ENCODE measurements at places on chromosomes 16 and 17.

DNA sequence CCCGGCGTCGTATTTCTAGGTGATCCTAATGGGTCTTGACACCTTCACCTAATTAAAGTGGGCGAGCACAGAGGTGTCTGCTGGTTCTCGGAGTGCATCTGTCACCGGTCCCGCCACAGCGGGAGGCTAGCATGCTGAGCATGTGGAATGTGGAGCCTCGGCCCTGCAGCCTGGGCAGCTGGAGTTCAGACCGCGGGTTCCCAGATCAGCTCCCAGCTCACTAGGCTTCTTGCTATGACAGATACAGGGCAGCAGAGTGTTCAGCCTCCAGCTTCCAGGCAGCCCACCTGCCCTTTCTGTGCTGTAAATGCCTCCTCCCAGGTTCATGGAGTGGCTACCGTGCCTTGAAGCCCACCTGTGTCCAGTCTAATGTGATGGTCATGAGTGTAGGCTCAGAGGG, 166.7 kb downstream of the CPPED1 start:
- DNase-seq = no peak

- no peak for DNase-seq
Observed at GRCh38 chr16:87406495-87407088, 14.5 kb downstream of the MAP1LC3B start.

GRCh38 chr17:9959377-9959981, 54.4 kb upstream of the RCVRN start:
- peak; percentile 40 for DNase-seq

DNA sequence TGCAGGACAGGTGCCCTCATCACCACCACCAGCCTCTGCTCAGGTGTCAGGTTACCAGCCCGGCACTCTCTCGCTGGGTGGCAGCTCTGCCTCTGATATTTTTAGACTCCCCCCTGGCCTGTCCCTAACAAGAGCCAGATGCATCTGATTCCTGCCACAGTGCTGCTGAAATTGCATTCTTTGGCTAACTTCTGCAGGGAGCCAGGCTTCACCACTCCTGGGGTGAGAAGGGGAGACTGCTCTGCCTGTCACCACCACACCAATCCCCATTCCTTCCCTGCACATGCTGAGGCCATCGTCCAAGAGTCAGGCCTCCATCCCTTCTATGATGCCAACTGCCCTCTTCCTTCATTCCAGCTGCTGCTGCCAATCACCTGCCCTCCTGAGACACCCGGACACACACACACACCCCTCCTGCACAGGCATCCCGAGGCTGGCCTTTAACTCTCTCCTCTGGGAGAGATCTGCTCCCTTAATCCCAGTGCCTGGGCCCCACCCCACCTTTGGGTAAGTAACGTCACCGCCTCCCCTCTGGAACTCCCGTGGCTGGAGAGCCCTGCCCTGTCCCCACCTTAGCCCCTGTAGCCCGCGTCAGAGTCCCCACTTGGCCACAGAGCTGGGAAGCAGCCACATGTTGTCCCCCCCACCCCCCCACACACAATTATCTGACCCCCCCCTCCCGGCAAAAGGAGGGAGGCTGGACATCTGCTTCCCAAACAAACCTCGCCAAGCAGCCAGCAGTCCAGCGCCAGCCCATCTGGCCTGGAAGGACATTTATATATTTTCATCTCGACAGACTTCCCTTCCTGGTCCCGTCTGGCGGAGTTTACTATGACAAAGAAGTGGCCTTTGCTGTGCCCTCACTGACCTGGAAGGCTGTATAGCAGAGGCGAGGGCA, 2.8 kb downstream of the EMP2 start:
- no peak for DNase-seq

- DNase-seq = no peak
Observed at GRCh38 chr16:68250951-68251350, 5.8 kb downstream of the PLA2G15 start.

DNA sequence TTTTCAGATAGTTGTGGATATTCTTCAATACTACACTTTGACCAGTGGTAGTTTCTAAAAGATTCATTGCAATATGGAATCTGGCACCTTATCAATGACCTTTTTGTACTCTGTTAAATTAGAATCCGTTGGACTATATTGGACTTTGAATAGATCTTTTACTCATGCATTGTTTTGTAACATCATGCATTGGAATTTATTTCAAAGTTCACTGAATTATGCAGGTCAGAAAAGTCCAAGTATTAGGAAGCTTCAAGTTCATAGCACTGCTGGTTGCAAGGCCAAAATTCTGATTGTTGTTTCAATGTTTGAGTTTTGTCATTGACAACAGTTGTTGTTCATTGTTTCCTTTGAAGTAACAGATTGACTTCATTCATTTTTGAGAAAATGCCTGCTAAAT, 7.9 kb upstream of the DHRS11 start:
- no peak for DNase-seq

DNA sequence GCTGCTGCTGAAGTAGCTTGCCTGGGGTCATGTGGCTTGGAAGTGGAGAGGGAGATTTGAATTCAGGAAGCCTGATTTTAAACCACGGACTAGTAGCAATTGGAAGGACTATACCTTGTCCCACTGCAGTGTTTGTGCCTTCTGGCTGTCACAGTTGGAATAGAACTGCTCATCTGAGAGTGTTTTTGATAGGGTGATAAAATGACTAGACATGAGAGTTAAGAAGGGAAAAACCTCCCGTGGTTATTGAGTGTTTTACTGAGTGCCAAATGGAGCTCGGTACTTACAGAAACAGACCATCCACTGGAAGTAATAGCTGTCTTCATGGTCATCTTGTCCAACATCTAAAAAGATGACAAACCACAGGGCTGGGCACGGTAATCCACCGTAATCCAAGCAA, 70.4 kb downstream of the MSI2 start:
- no peak for DNase-seq

- no peak for DNase-seq
Observed at GRCh38 chr17:49516180-49516579, 21.1 kb downstream of the NGFR start.

- no peak for DNase-seq
Observed at GRCh38 chr17:74526681-74527080, 4.6 kb downstream of the CD300LB start.

GRCh38 chr16:80341263-80341662, 199.5 kb upstream of the DYNLRB2 start:
- no peak for DNase-seq

GRCh38 chr16:7689234-7689633, 356.6 kb downstream of the RBFOX1 start:
- DNase-seq = no peak

DNA sequence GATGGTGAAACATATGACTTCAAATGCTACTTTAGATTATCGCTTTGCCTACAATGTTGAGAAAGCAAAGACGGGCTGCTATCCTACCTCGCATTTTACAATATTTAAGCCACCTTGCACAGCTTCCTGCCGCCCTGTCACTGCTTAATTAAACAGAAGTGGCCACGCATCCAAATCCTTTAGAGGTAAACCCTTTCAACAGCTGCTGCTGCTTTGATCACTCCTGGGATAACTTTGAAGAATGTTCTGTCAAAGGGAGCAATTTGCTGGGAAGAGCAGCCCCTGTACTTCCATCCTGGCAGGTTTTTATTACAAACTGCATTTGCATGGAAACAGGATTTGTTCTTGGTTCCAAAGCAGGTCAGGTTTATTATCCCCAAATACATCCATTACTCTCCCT, 24.2 kb upstream of the SSTR2 start:
- DNase-seq = no peak

DNA sequence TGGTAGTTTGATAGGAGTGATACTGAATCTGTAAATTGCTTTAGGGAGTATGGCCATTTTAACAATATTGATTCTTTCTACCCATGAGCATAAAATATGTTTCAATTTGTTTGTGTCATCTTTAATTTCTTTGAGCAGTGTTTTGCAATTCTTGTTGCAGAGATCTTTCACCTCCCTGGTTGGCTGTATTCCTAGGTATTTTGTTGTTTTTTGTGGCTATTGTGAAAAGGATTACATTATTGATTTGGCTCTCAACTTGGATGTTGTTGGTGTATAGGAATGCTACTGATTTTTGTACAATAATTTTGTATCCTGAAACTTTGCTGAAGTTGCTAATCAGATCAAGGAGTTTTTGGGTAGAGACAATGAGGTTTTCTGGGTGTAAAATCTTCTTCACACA, 3.2 kb downstream of the KRTAP9-9 start:
- no peak for DNase-seq

DNA sequence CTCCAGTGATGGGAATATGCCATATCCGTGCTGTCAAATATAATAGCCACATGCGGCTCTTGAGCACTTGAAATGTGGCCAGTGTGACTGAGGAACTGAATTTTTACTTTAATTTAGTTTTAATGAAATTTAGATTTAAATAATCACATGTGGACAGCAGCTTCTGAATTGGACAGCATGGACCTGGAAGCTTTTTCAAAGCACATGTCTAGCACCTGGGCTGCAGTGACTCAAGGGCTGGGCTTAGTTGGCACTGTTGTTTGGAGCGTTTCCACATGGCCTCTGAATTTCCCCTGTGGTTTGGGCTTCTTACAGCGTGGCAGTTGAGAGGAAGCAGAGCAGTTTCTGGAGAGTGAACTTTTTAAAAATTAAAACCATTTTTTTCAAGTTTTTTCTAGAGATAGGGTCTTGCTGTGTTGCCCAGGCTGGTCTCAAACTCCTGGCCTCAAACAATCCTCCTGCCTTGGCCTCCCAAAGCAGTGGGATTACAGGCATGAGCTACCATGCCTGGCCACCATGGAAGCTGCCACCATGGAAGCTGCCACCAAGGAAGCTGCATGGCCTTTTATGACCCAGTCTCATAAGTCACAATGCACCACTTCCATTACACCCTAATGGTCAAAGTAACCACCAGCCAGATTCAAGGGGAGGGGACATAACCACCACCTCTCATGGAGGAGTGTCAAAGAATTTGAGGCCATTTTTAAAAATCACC, 6.7 kb upstream of the TOB1 start:
- DNase-seq = peak; percentile 71

DNA sequence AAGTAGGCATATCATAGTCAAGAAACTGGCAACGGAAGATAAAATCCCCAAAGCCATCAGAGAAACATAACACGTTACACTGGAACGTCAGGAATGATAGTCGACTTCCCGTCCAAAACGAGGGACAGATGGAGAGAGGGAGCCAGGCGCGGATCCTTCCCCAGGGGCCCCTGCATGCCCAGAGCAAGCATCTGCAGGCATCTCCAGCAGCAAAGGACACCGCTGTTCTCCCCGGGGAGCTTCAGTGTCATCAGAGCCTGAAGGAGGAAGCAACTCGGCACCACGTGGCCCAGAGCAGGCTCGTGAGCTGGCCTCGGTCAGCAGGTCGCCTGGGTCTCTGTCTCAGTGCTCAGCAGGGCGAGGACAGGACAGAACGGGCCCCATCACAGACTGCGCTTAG, 50.1 kb downstream of the LMF1 start:
- no peak for DNase-seq

DNA sequence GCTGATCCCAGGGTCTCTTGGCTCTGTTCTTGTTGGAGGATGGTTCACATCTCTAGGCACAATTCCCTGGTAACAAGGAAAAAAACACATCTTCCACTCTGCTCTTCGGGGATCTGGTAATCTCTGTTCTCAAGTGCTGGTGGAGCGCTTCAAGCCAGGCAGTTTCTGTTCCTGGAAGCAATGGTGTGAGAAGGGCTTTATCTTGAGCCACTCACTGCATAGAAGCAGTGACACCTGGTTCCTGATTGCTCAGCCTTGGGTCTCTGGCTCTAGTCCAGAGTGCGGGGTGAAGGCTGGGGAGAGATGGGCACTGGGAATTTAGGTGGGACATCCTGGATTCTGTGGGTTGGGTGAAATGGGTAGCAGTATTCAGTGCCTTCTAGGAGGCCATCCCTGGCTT, 14.1 kb downstream of the AKAP1 start:
- DNase-seq = no peak

DNA sequence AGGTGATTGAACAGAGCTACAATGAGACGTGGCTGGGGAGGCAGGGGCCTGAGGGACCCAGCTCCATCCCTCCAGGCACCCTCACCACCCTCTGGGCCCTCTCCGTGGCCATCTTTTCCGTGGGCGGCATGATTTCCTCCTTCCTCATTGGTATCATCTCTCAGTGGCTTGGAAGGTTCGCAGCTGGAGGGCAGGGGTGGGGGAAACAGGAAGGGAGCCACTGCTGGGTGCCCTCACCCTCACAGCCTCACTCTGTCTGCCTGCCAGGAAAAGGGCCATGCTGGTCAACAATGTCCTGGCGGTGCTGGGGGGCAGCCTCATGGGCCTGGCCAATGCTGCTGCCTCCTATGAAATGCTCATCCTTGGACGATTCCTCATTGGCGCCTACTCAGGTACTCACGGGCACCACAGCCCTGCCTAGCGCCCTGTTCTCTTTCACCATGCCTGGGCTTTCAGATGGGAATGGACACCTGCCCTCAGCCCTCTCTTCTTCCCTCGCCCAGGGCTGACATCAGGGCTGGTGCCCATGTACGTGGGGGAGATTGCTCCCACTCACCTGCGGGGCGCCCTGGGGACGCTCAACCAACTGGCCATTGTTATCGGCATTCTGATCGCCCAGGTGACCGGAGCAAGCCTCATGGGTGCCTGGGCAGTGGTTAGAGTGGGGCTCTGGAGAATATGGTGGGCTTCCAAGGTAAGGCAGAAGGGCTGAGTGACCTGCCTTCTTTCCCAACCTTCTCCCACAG, 2.1 kb downstream of the SLC2A4 start:
- DNase-seq = no peak

DNA sequence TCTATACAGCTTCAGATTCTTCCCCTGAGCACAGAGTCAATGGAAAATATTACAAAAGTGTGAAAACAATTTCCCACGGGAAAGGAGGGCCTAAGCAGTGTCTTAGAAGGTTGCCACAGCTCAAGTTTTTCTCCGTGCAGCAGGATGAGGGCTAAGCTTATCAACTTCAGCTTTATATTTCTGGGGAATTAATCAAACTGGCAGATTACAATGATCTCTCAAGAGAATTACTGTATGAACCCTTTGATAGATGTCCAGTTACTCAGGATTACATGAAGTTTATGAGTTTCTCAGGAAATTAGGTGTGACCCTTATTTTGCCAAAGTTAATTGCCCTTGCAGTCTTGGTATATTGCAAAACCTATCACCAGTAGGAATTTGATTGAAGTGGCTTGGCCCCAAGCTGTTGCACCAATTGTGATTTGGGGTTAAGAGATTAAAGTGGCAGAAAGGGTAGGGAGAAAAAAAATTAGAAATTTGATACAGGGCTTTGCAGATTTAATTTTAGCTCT, 298.4 kb downstream of the MAP2K6 start:
- DNase-seq = no peak

GRCh38 chr17:10735251-10735650, 5.4 kb upstream of the TMEM220 start:
- no peak for DNase-seq

- no peak for DNase-seq
Observed at GRCh38 chr17:2892305-2892971, 96.2 kb downstream of the RAP1GAP2 start.

GRCh38 chr17:57713140-57713539, 32.0 kb downstream of the CCDC182 start:
- no peak for DNase-seq

Measured in activated CD4-positive, alpha-beta T cell treated with anti-CD3 and anti-CD28 coated beads, Interleukin-2, Interleukin-4, amounts not matched to agents 100 ng/mL and 50 ng/mL, durations not matched to agents 16 hours and 8 hours (primary cell).